Erythroblast (primary cell): ENCODE measurements at places on chromosomes 16 and 17.

- peak; percentile 90 for DNase-seq
These were observed 19.1 kb downstream of the COQ7 start for GRCh38 chr16:19086322-19087199.

DNA sequence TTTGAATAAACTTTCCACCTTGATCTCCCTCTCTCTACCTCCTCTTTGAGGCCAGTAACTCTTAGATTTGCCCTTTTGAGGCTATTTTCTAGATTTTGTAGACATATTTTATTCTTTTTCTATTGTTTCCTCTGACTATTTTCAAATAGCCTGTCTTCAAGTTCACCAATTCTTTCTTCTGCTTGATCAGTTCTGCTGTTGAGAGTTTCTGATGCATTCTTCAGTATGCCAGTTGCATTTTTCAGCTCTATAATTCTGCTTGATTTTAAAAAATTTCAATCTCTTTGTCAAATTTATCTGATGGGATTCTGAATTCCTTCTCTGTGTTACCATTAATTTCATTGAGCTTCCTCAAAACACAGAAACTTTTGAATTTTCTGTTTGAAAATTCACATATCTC lies 257.5 kb downstream of the HAPSTR1 start:
- DNase-seq: no peak

DNA sequence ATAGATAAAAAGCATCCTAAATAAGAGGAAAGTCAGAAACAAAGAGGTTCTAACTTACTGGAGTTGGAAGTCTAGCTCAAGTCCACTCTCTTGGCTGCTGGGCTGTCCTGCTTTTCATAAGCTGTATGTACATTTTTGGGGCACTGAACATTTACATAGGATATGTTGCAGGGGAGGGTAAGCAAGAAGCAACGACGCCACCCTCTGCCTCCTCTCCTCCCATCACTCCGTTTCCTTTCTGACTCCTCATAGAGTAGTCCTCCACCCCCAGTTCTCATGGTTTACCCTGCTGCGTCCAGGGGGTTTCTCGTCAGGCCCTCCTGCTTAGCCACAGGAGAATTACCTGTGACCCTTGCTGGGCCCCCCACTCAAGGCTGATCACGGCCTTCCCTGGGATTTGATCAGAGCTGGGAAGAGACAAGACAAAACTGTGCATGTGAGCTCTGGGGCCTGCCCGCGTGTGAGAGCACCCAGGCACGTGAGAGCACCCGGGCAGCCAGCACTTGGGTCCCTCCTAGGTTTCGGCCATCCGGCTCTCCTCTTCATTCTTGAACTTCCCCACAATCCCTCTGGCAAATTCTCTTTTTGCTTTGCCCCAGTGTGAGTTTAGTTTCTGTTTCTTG lies 37.1 kb downstream of the TMEM11 start:
- DNase-seq: no peak

DNA sequence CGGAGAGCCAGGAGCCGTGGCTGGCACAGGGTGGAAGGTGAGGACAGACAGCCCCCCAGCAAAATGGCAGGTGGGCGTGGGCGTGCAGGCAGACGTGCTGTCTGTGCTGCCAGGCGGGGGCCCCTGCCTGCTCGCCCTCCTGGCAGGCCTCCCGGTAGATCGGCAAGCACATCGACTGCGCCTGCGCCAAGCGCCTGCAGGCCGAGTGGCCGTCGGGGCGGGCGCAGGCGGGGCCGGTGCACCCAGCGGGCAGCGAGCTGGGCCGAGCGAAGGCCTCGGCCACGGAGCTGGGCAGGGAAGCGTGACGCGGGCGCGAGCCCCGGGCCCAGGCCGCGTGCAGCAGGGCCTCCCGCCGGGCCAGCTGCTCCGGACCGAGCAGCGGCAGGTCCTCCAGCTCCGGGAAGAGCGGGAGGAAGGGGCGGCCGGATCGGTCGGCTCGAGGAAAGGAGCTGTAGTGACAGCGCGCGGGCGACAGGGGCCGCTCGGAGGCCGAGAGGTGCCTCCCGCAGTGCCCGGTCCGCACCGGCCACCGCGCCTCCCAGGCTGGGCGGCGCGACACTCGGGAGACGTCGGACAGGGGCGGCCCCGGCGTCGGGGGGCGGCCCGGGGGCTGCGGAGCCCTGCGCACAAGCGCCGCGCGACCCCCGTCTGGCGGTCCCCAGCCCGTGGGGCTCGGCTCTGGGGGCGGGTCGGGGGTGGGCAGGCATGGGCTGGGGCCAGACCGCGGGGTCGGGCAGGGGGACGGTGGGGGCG lies 16.9 kb downstream of the GRIN2C start:
- DNase-seq: peak; percentile 70

- DNase-seq: no peak
These were observed 9.5 kb downstream of the SULT1A2 start for GRCh38 chr16:28587386-28587785.

DNA sequence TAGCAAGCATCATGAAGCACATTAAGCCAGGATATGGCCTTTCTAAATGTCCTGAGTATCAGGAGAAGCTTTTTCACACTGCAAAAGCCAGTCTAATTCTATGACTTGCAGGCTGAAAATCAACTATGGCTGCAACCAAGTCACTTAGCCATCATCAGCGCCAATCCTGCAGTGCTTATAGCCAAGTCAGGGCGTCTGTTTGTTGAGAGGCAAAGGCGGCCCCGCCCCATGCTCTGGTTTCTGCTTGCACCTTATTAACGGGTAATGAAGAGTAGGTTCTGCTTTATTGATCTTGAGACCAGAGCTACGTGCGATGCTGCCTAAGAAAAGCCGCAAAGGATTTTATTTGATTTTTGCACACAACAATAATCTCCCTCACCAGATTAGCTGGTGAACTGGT lies 88.4 kb downstream of the CDH13 start:
- no peak for DNase-seq

GRCh38 chr16:55077266-55077665 lies 146.6 kb downstream of the IRX5 start:
- no peak for DNase-seq
